ENCODE measurements at places on chromosomes 2 and 18. TPM values are rescaled to one million over a fixed set of nuclear protein-coding genes. Genes with fewer than 3 reads are reported as not detected.

GRCh38 chr18:8726963-8727705, 21.8 kb downstream of the MTCL1 start:
- no peak for DNase-seq

The SOCS6 gene
- total RNA-seq = 14.2 TPM

The ZC3H15 gene
- total RNA-seq = 43.2 TPM

The FEV gene
- total RNA-seq = not detected

DNA sequence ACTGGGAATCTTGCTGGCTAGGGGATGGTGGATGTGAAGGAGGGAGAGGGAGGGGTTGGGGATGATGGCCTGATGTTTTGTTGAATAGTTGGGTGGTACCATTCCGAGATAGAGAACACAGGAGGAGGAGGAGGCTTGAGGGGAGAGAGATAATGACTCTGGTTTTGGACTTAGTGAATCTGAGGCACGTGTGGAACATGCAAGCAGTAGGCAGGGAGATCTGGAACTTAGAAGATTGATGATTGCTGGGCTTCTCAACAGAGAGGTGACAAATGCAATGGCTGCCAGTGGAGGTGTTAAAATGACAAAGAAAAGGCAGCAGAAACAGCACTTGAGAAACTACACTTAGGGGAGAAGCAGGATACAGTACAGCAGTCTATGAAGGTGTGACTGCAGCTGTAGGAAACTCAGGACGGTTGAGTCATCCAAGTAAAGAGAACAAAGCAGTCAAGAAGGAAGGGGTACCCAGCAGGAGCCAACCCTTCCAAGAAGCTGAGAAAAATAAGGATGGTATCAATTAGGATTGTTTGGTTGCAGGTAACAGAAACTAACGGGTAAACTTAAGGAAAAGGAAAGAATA, 221.4 kb upstream of the FBXO11 start:
- DNase-seq = no peak

- no peak for DNase-seq
Observed at GRCh38 chr2:37599688-37600525, 71.5 kb downstream of the CDC42EP3 start.

DNA sequence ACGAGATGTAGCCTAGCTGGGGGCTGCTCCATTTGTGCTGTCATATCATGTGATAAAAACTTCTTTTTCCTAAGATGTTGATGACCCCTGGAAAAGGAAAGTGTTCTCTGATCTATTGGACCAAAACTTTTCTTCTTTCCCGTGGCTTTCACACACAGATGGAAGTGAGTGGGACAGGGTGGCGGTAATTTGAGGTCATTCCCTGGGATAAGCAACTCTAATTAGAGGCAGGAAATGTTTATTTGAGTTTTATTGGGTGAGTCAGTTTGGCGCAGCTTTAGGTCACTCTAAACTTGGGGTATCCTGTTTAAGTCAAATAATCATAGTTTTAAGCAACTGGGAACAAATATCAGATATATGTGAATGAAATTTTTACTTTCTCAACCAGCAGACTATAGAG, 221.0 kb upstream of the EPAS1 start:
- DNase-seq = peak; percentile 40

Measured in lung microvascular endothelial cell (primary cell).